ENCODE measurements at places on chromosomes 2 and 18.

DNA sequence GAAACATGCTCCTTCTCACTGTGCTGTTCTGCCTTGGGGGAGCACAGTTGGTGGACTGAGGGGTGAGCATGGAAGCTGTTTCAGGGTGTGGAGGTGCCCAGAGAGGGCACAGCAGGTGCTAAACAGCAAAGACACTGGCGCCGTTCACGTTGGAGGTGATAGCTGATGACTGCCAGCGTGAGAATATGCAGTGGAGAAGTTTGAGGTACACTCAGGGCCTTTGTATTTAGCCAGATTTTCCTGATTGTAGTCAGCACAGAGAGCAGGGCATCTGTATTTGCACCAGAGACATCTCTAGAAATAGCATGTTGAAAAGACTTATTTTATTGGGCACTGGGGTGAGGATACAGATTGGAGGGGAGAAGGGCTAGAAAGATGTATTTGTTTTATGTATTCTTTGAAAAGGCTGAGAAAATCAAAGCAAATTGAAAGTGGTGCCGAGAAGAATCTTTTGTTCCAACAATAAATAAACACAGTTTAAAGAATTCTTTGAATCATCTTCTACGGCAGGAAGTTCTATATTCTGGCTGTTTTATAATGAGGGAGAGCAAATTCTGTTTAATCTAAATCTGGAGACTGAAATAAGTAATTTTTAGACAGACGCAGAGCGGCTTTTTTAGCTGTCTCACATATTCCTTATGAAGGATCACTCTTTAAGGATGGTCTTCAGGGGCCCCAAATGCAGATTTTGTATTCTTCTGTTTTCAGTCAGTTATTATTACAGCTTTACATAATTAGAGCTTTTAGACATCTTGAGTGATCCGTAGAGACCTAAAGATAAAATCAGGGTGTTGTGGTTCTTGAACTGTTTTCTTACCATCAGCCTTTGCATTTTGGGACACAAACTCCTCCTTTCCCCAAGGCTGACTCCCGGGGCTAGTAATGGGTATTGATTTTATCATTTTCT is 7.1 kb downstream of the ZNF532 start:
- no peak for DNase-seq

DNA sequence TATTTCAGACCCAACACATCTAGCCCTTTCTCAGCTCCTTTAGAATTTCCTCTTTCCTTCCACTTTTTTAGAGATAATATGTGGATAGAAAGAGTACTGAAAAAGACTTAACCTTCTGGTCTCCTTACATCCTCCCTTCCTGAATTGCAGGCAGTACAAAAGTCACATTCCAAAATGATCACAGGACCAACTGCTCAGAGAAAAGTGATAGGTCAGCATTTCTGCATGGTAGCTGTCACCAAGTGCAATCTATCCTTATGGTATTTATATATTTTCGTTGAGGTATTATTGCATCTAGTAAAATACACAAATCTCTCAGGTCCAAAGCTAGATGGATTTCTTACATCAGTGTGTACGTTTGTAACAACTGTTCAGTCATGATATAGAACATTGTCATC is 427.5 kb downstream of the LPIN1 start:
- DNase-seq: no peak

GRCh38 chr2:189426886-189427285 is 14.4 kb upstream of the WDR75 start:
- no peak for DNase-seq

- no peak for DNase-seq
Observed at GRCh38 chr2:189685540-189686229, 11.2 kb downstream of the ANKAR start.

- DNase-seq: no peak
Observed at GRCh38 chr2:101948625-101949155, 43.1 kb upstream of the IL1R2 start.

- DNase-seq: no peak
Observed at GRCh38 chr2:203596183-203596582, 61.1 kb upstream of the RAPH1 start.

DNA sequence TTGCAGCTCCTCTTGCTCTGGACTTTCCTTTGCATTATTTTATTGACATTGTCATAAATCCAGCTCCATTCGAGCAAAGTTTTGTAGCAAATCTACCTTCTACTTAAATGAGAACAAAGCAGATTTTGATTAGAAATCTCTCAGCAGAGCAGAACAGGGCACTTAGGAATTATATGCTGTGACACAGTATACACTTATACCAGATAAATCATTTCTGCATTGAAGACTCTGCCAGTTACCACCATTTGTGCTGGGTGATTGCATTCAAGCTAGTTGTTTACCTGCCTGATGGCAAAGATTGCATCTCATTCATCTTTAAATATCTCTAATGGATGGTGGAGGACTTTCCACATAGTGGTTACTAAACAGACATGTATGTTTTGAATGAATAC is 441.7 kb upstream of the HNMT start:
- DNase-seq: no peak

GRCh38 chr2:28009732-28010131 is 119.2 kb downstream of the BABAM2 start:
- DNase-seq: no peak

- no peak for DNase-seq
Observed at GRCh38 chr2:108920-109809, 62.9 kb upstream of the FAM110C start.

DNA sequence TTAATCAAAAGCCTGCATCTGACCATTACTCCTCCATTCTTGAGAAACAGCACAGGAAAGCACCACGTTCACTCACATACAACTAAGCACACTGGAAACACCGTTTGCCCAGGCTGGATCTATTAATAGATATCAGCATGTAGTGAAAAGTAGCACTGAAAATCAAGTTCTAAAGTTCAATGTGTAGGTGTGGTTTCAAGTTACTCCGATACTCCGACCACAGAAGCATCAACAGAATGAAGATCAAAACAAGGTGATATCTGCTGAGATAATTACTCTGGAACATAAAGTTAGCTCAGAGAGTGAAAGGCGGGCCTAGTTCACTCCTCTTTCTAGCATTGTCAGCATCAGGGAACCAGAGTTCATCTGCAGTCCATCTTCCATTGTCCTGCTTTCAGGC is 1367.4 kb upstream of the ACVR2A start:
- DNase-seq: no peak

GRCh38 chr2:3681625-3682024 is 21.8 kb upstream of the DCDC2C start:
- DNase-seq: no peak

GRCh38 chr2:127142663-127143630 is 36.0 kb upstream of the BIN1 start:
- no peak for DNase-seq

DNA sequence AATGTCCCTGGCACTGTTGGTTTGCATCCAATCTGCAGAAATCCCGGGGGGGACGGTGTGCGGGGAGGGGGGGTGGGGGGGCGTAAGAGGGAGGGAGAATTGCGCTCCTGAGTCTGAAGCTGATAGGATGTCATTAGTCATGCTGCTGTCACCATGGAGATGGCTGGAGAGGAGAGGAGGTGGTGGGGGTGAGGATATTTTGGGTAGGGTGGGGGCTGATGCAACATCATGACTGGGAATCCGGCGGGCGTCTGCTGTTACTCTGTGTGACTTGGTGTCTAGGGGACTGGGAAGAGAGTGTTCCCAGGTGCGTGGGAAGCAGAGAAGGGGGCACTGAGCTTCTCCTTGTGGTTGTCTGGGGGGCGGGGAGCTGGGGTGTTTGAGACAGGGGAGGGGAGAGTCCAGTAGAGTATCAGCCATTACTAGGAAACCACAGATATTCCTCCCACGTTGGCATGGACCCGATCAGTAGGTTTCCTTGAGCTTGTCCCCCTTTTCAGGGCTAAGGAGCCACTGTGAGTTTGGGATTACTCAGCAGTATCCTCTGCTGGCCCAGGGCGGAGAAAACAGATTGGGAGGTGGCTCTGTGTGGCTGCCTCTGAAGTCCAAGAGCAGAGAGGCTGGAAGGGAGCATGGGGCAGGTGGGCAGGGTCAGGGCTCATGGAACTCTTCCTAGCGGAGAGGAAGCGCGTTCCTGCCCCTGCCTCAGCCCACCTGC is 18.9 kb downstream of the TET3 start:
- DNase-seq: no peak

GRCh38 chr2:118970396-118971135 is 28.6 kb downstream of the MARCO start:
- no peak for DNase-seq

- DNase-seq: no peak
Observed at GRCh38 chr2:156918410-156918809, 339.1 kb upstream of the GALNT5 start.

DNA sequence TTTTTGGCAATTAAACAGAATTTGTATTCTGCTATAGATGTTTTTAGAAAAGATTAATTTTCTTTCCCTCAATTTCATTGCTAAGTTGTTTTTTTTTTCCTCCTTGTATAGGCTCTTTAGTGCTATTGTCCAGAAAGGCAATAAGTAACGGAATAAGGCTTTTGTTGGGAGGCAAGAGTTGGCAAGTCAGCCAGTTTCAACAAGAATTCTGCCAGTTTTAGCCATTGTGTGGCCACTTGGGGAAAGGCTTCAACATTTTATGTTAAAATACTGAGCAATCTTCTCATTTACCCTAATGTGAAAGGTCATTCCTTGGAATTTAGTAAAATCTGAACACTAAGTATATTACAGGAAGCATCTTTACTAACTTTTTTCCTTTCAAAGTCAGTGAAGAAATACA is 9.6 kb downstream of the CALCRL start:
- DNase-seq: no peak

DNA sequence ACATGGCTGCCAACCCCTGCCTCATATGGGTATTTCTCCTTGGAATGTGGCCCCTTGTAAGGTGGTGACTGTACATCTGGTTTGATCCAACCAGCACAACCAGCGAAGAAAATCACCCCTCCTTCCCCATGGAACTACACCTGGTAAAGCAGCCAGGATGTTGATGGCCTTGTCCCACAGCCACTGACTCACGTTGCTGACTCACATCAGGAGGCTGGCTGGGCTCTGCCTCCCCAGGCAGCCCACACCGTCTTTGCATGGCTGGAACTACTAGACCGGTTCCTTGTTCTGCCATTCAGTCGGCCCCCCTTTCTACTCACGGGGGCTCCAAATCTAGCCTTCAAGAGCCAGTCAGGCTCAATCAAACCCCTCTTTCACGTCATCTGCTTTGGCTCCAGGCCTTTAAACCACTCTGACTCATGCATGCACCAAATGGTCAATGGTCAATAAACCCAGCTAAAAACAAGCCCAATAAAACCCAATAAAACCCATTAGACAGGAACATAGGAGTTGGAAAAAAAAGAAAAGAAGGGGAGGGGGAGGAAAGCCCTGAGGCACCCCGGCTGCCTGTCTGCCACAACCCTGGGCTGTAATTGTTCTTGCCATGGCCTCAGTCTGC is 114.8 kb downstream of the PLB1 start:
- DNase-seq: no peak

GRCh38 chr2:85812094-85812735 is 58.4 kb downstream of the ATOH8 start:
- no peak for DNase-seq

DNA sequence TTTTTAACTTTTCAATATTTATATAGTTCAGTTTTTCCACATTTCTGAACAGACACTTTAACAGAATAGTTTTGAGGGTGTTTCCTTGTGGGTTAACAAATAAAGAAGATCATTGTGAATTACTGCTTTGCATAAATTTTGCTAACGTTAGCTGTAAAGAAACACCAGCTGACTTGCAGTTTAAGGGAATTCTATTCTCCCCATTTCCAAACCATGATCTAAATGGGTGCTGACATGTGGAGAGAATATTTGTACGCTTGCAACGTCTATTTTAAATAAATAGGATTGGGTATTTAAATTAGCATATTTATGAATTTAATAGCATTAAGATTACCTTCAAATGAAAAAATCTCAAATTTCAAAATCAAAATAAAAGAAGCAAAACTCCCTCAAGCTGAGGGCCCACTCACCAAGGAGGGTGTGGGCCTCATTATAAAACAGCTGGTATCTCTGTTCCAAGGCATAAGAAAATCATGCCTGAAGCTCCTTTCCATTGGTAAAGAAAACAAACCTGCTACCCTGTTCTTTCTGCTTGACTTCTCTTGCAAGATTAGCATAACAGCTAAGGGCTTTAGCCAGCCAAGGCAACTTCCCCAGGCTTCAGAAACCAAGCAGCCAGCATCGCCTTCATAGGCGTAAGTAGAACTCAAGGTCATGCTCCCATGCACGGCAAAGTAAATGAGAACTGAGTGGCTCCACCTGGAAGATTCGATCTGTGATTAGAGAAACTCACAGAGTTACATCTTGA is 3.2 kb downstream of the MRO start:
- no peak for DNase-seq

GRCh38 chr2:150705767-150706166 is 218.3 kb upstream of the RND3 start:
- DNase-seq: no peak

DNA sequence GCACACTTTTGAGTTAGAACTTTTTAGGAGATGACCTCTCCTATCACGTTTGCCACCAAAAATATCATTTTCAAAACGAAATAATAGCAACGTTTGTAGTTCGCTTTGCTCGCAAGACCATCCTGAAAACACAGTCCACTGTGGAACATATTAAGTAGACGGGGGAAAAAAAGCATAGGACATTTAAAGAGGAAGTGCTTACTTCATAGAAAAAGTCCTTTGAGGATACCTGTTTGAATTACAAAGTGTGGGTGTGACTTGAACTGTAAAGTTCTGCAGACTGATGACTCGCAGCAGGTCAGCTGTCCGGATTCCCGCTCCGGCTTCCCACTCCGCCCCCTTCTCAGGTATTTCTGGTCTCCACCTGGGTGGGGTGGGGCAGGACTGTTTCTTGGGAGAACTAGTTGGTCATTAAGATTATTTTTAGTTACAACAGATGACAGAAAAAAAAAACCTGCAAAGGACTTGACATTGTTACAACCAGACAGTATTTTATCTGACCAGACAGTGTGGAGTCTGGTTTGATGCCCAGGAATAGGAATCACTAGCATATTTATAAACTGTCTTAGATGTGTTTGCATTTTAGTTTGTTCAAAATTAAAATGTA is 13.3 kb downstream of the CNOT11 start:
- DNase-seq: no peak

- DNase-seq: no peak
Observed at GRCh38 chr18:23822590-23823385, 133.5 kb downstream of the LAMA3 start.

- DNase-seq: no peak
Observed at GRCh38 chr2:110948027-110948674, 172.6 kb upstream of the BCL2L11 start.

- DNase-seq: no peak
Observed at GRCh38 chr2:177893880-177894279, 178.7 kb downstream of the PDE11A start.

DNA sequence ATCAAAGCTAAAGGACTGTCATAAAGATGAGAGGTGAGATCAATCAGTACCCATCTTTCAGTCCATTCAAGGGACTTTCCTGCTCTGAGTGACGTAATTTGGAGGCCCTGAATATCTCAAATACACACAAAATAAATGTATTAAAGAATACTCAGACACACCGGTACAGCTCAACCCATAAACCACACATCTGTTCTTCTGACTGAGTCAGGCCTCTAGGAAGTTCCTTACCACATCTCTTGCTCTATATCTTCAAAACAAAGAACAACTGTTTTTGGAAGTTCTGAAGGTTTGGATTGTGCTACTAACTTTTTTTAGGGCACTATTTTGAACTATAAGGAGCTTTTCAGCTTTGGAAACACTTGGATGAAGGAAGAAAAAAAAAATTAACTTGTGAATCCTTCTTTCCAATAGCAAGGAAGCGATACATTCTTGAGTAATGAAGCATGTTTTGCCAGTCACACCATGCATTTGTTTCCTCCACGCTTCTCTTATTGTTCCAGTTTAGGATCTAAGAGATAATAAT is 866.5 kb upstream of the VRK2 start:
- DNase-seq: no peak

GRCh38 chr2:111196435-111196834 is 75.7 kb downstream of the BCL2L11 start:
- no peak for DNase-seq
